Activated CD4-positive, alpha-beta T cell treated with anti-CD3 and anti-CD28 coated beads, Interleukin-2, amount 10 ng/mL, durations not matched to agents 24 days and 14 days (primary cell): ENCODE measurements at places on chromosomes 7 and 10. TPM values are rescaled to one million over a fixed set of nuclear protein-coding genes. Genes with fewer than 3 reads are reported as not detected.
A peak's percentile ranks its signal among the peaks of the same experiment; 100 is the strongest.

Gene ITGB8
- total RNA-seq = not detected in 2 replicates

Gene SPDYE5
- 0.14 TPM in 1 of 2 replicates, not detected in the other for total RNA-seq

DNA sequence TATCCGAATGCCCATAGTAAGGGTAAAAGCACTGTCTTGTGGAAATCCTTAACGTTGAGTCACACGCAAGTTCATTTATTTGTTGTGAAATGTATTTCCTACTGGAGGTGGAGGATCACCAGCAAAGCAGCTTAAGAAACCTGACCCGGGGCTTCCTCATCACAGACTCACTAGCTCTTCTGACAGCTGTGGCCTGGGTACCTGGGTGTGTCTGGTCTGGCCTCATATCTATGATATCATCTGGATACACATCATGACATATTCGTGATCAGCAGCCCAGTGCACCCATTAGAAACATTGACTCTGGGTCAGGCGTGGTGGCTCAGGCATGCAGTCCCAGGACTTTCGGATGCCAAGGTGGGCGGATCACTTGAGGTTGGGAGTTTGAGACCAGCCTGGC lies 8.8 kb downstream of the DRGX start:
- DNase-seq = no peak

Gene GALNT17
- not detected in 2 replicates for total RNA-seq

DNA sequence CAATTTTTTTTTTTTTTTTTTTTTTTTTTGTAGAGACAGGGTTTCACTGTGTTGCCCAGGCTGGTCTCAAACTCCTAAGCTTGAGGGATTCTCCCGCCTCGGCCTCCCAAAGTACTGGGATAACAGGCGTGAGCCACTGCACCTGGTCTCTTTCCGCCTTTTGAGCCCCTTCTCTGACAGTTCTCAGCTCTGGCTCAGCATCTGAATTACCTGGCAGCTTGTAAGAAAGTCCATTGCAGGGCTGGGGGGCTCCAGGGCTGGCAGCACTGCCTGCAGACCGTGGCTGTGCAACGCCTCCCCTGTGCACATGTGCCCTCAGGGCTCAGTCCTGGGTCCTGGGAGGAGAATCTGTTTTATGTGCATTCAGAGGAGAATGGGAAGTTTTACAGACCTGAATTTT lies 37.6 kb downstream of the VWA2 start:
- DNase-seq = no peak

GRCh38 chr10:80540136-80540535 lies 2.4 kb downstream of the SH2D4B start:
- DNase-seq = peak; percentile 47

GRCh38 chr10:53123311-53123710 lies 350.7 kb upstream of the MBL2 start:
- no peak for DNase-seq

- DNase-seq = no peak
Measured at GRCh38 chr10:72659694-72660093, 32.2 kb upstream of the MCU start.

Gene NKX2-3
- total RNA-seq = not detected in 2 replicates

- no peak for DNase-seq
Measured at GRCh38 chr7:116028787-116029186, 1.8 kb downstream of the TFEC start.

GRCh38 chr7:102841290-102841689 lies 71.5 kb upstream of the LRRC17 start:
- DNase-seq = no peak
